Activated CD8-positive, alpha-beta T cell treated with anti-CD3 and anti-CD28 coated beads, Interleukin-2, amount 10 ng/mL, durations not matched to agents 7 days and 5 days (primary cell): ENCODE measurements at places on chromosomes 1 and 21. TPM values are rescaled to one million over a fixed set of nuclear protein-coding genes. Genes with fewer than 3 reads are reported as not detected.

DNA sequence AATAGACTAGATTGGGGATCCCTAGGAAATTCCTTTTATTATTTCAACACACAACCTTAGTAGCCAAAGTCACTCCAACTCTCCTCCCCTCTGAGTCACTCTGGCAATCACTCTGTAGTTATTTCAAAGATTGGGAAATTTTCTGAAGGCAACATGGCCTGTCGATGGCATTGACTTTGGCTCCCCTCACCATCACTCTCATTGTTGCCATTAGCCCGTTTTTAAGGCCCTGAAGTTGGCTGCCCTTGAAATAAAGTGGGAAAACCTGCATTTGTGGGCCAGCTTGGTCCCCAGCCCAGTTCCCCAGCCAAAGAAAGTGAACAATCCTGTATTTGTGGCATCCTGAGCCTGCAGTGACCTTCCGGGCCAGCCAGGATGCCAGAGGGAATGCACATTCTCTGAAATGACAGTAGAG, 52.5 kb downstream of the CDC7 start:
- peaks cover 94% of the 10 kb centered on the region for H3K4me1 ChIP-seq
- no peak for DNase-seq
- no peaks in the 10 kb centered on the region for H3K27me3 ChIP-seq
- peaks cover 23% of the 10 kb centered on the region for H3K36me3 ChIP-seq

DNA sequence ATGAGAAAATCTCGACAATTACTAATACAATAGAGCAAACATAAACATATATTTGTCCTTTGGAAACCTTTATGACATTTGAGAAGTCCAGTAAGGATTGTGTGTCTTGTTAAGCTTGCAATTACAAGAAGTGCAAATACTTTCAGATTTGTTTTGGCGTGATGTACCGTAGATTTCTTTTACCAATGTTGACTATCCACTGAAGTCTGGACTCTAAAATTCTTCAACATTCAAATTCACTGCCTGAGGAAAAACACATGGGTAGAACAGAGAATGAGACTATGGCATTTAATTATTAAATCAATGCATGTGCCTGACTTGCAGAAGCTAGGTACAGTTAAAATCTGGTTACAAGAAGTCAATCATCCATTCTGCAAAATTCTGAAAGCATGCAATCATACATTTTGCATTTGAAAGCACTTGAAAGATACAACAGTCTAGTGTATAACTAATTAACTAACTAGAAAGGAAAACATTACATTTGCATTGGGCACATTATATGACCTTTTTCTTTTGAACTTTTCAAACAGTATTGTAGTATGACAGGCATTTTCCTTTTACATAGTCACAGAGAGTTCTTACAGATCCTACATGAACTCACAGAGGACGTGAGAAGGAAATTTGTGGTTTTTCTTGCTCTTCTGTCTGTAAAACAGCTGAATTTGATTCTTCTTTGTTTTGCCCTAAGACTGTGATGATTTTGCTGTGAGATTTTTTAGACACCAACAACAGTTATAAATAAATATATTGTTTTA, 511.1 kb upstream of the ADGRL4 start:
- H3K27me3 ChIP-seq: no peaks in the 10 kb centered on the region
- no peaks in the 10 kb centered on the region for H3K4me1 ChIP-seq
- no peaks in the 10 kb centered on the region for H3K36me3 ChIP-seq
- DNase-seq: no peak

- peaks cover 29% of the 10 kb centered on the region for H3K4me1 ChIP-seq
- H3K4me3 ChIP-seq: no peak overlapping the region
- no peak overlapping the region for H3K27ac ChIP-seq
Measured at GRCh38 chr1:23638188-23638619, 53.4 kb upstream of the RPL11 start.

GRCh38 chr1:51875836-51876235, 2.7 kb downstream of the NRDC start:
- peaks cover 48% of the 10 kb centered on the region for H3K4me1 ChIP-seq
- H3K27me3 ChIP-seq: no peaks in the 10 kb centered on the region

DNA sequence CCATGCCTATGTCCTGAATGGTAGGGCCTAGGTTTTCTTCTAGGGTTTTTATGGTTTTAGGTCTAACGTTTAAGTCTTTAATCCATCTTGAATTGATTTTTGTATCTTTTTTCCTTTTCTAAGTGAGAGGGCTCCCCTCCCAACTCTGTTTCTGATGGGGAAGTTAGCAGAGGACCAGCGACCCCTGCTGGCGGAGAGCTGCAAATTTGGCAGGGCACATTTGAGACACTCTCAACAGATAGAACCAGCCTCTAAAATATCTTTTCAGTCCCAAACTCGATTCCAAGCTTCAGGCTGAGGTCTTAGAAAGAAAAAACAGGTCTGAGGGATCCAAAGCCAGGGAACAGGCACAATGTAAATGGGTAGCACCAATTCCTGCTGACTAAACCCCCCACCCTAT, 32.5 kb downstream of the LRRC3 start:
- H3K27ac ChIP-seq: no peak overlapping the region
- peaks cover 16% of the 10 kb centered on the region for H3K4me1 ChIP-seq
- H3K27me3 ChIP-seq: peaks cover 8% of the 10 kb centered on the region

CELA3A gene
- not detected for total RNA-seq

- peaks cover 64% of the 10 kb centered on the region for H3K4me1 ChIP-seq
- no peaks in the 10 kb centered on the region for H3K27me3 ChIP-seq
- no peak for DNase-seq
Measured at GRCh38 chr1:224502459-224503160, 68.0 kb upstream of the WDR26 start.

GRCh38 chr1:180724055-180724454, 92.2 kb downstream of the XPR1 start:
- H3K4me1 ChIP-seq: no peaks in the 10 kb centered on the region
- DNase-seq: no peak
- peaks cover 3% of the 10 kb centered on the region for H3K36me3 ChIP-seq
- no peak overlapping the region for H3K27ac ChIP-seq
- H3K27me3 ChIP-seq: no peaks in the 10 kb centered on the region

- no peaks in the 10 kb centered on the region for H3K4me1 ChIP-seq
- H3K27ac ChIP-seq: no peak overlapping the region
- no peak for DNase-seq
- H3K4me3 ChIP-seq: no peak overlapping the region
- no peaks in the 10 kb centered on the region for H3K27me3 ChIP-seq
Measured at GRCh38 chr1:2481885-2482284, 5.8 kb downstream of the PLCH2 start.

RNF207 gene
- total RNA-seq: 1.6 TPM

PRR9 gene
- not detected for total RNA-seq

- no peak overlapping the region for H3K27ac ChIP-seq
- H3K4me3 ChIP-seq: no peak overlapping the region
- H3K36me3 ChIP-seq: no peaks in the 10 kb centered on the region
- H3K27me3 ChIP-seq: peaks cover 10% of the 10 kb centered on the region
- no peak for DNase-seq
- H3K4me1 ChIP-seq: peaks cover 32% of the 10 kb centered on the region
Measured at GRCh38 chr21:42499444-42500112, 3.6 kb upstream of the RSPH1 start.

SYNC gene
- total RNA-seq: not detected

DNA sequence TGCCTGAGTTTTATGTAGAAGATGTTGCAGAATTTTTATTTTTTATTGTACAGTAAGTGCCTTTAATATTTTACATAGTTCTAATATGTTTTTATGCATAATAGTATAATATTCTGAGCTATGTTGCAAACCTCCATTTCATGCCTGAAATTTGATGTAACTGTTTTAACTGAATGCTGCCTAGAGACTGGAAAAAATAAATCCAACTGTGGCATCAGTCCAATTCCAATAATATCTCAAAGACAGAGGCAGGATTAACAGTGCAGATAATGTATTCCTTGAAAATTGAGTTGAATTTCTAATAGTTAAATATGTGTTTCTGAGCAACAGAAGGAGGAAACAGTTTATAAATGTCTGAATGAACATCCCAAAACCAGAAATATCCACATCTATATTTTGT, 61.1 kb upstream of the KIF1B start:
- no peak for DNase-seq
- H3K36me3 ChIP-seq: peaks cover 4% of the 10 kb centered on the region
- no peak overlapping the region for H3K27ac ChIP-seq
- H3K4me1 ChIP-seq: no peaks in the 10 kb centered on the region
- H3K4me3 ChIP-seq: no peak overlapping the region

- H3K27ac ChIP-seq: no peak overlapping the region
- H3K36me3 ChIP-seq: no peaks in the 10 kb centered on the region
- no peak for DNase-seq
- H3K27me3 ChIP-seq: no peaks in the 10 kb centered on the region
- no peak overlapping the region for H3K4me3 ChIP-seq
Measured at GRCh38 chr1:227541796-227542152, 21.6 kb upstream of the ZNF678 start.

DNA sequence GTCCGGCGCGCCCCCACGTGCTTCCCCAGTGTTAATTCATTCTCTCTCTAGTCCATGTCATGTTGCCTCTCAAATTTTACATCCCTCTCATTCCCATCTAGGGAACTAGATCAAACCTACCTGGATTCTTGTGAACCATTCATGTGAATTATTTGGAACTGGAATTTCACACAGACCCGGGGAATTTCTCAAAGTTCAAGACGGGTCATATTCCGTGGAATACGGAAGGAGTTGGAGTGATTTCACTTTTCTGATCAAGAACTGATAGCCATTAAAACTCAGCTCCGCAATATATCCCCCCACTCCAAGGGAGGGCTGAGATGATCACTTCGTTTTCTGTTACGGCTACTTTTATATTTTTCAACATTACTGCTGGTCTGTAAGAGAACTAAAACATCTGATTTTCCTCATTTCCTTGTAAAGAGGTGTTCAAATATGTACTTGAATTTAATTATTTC, 1.0 kb upstream of the ENO1 start:
- H3K4me1 ChIP-seq: peaks cover 30% of the 10 kb centered on the region
- H3K27ac ChIP-seq: peak overlapping the region; percentile 96
- peak overlapping the region; percentile 85 for H3K4me3 ChIP-seq
- no peaks in the 10 kb centered on the region for H3K27me3 ChIP-seq

DNA sequence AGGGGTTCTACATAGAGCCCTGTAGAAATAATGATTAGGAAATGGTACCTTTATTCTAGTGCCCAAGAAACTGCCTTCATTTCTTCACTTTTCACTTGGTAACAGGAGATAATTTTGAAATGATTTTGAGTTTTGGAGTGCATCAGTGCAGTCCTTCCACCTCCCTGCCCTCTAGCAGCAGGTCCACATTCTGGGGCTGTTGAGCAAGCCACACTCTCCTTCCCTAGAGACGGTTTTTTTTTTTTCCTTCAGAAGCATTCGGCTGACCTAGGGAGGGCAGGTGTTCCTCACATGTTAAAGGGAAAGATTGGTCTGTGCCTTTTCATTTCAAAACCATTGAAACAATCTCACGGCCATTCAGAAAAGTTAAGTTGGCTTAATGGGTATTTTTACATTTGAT, 39.8 kb downstream of the SLC37A1 start:
- H3K4me3 ChIP-seq: no peak overlapping the region
- no peaks in the 10 kb centered on the region for H3K27me3 ChIP-seq
- H3K4me1 ChIP-seq: no peaks in the 10 kb centered on the region
- H3K27ac ChIP-seq: no peak overlapping the region

GRCh38 chr1:244962130-244962529, 97.8 kb upstream of the HNRNPU start:
- no peaks in the 10 kb centered on the region for H3K36me3 ChIP-seq
- H3K27ac ChIP-seq: no peak overlapping the region
- no peaks in the 10 kb centered on the region for H3K27me3 ChIP-seq
- peaks cover 13% of the 10 kb centered on the region for H3K4me1 ChIP-seq
- no peak for DNase-seq
- H3K4me3 ChIP-seq: no peak overlapping the region

ZNHIT6 gene
- total RNA-seq: 16.7 TPM

GRCh38 chr1:39385067-39385988, 106.1 kb upstream of the BMP8A start:
- H3K4me3 ChIP-seq: no peak overlapping the region
- no peak for DNase-seq
- no peak overlapping the region for H3K27ac ChIP-seq
- peaks cover 2% of the 10 kb centered on the region for H3K4me1 ChIP-seq
- H3K27me3 ChIP-seq: no peaks in the 10 kb centered on the region
- peaks cover 63% of the 10 kb centered on the region for H3K36me3 ChIP-seq

GRCh38 chr1:221695301-221695700, 46.6 kb downstream of the DUSP10 start:
- H3K4me1 ChIP-seq: peaks cover 25% of the 10 kb centered on the region
- DNase-seq: no peak
- peaks cover 30% of the 10 kb centered on the region for H3K36me3 ChIP-seq
- H3K4me3 ChIP-seq: no peak overlapping the region
- no peaks in the 10 kb centered on the region for H3K27me3 ChIP-seq

AADACL4 gene
- not detected for total RNA-seq

GRCh38 chr1:46983830-46984586, 39.5 kb upstream of the CYP4X1 start:
- H3K27ac ChIP-seq: no peak overlapping the region
- no peaks in the 10 kb centered on the region for H3K36me3 ChIP-seq
- H3K4me1 ChIP-seq: no peaks in the 10 kb centered on the region
- peaks cover 18% of the 10 kb centered on the region for H3K27me3 ChIP-seq

- H3K4me1 ChIP-seq: peaks cover 40% of the 10 kb centered on the region
Measured at GRCh38 chr1:16443975-16444770, 3.6 kb downstream of the NECAP2 start.

DNA sequence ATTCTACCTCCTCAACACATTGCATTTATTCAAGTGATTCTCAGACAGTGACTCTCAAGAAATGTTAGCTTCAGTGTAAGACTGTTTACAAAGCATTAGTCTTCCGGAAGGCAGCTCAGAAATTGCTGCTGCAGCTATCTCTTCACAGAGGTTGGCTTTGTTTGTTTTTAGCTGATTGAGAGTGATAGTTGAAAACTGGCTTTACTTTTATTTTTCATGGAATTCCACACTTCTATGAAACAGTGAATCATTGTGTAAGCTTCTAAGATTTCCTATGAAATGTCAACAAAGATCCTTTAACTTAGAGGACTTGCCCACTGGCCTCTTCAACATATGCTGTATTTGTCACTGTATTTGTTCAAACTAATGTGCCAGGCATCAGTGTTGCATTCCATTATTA, 121.3 kb downstream of the TNNI3K start:
- H3K4me3 ChIP-seq: no peak overlapping the region
- H3K27ac ChIP-seq: no peak overlapping the region
- H3K27me3 ChIP-seq: no peaks in the 10 kb centered on the region
